Mesothelial cell of epicardium (in vitro differentiated cells): ENCODE measurements at places on chromosomes 5 and 9.

DNA sequence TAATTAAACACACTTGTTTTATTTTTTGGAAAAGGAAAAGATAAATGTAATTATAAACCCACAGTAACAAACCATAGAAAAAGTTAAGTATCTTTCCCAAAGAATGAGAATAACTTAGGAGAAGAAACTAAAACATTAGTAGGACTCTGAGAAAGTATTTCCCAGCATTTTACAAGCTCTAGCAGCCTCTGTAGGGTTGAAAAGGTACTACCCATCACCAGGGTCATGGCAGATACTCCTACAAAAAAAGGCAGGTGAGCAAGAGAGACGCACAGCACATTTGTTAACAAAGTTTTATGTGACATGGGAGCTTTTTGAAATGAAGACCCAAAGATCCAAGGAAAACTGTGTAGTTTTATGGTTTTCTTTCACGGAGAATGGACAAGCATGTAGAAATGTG, 77.7 kb upstream of the FAM169A start:
- DNase-seq, result no peak

DNA sequence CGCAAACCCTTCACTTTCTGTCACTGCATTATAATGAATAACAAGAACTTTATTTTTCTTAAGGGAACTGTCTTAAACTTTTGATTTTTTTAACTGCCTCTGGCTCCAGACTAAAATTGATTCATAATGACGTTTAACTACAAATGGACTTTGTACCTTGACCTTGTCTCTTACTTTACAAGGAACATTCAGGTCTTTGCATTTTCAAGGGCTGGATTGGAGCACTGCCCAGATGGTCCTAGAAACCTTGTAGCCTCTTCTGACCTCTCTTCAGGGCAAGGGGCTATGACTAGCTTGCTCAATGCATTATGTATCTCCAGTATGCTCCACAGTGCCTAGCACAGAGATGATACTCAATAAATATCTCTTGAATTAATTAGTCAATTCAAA, 612.6 kb upstream of the CLINT1 start:
- DNase-seq, result no peak

GRCh38 chr5:62046191-62046590, 259.8 kb upstream of the KIF2A start:
- DNase-seq, result no peak

GRCh38 chr9:35548571-35548970, 56.5 kb upstream of the TESK1 start:
- DNase-seq, result no peak

DNA sequence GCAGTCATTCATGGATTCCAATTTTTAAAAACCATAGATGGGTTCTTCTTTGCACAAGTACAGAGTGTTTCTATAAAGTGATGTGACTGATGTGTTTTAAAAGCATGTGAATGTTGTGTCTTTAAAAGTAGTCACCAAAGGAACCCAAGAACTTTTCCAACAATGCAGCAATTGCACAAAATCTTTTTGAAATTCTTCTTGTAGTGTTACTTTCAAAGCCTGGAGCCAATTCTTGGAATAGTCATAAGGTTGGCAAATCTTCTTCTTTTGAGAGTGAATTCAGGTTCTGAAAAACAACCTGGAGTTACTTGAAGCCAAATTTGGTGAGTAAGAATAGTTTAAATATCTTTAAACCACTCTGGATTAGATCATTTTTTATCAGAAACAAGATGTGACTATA, 10.5 kb downstream of the GRAMD2B start:
- DNase-seq, result no peak

- no peak for DNase-seq
Observed at GRCh38 chr5:95989283-95990048, 27.8 kb upstream of the ELL2 start.

DNA sequence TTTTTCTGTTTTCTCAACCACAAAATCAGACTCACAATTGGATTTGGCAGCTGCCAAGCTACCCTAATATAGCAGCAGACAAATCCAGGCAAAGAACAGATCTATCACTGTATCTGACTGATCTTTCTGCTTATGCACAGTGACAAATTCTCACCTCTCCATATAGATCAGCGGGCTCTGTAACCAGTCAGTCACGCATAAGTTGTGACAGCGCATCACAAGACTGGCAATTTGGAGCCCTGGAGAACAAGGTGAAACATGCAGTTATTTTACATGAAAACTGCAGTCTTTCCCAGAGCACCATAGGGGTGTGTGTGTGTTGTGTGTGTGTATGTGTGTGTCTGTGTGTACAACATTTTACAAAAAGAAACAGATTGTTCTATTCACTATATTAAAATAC, 37.7 kb downstream of the RORB start:
- DNase-seq, result no peak

DNA sequence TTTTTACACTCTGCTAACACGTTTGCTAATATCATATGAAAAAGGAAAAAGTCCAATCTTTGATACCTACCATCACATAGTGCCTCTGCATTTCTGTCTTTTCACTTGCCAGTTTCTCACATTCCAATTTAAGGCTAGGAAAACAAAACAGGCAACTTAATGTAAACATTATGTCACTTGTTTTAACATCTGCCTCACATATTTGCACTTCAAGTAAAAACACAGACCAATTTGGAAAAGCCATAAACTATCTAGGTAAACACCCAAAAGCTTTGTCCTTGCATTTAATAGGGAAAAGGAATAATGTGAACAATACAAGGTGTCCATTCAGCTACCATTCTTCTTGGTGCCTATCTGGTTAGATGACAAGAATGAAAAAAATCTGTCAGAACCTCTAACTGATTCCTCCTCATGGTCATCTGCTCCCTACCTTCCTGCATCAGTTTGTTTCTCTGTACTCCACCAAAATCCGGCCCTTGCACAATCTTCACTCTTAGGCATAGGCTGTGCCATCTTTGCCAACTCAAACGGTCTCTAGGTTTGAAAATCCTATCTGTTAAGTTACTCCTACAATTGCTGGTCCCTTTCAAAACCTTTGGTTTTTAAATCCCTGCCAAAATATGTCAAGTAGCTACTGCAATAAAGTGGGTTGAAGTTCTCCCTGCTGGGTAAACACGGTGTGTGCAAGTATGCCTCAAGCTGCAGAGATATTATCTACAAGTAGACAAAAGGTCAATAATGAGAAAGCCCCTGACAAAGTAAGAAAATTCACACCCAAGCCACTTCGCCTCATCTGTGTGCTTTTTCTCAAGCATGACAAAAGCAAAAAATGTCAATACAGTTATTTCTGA, 3.4 kb downstream of the TLE1 start:
- no peak for DNase-seq

- no peak for DNase-seq
Observed at GRCh38 chr5:127957183-127957582, 126.4 kb upstream of the SLC12A2 start.

DNA sequence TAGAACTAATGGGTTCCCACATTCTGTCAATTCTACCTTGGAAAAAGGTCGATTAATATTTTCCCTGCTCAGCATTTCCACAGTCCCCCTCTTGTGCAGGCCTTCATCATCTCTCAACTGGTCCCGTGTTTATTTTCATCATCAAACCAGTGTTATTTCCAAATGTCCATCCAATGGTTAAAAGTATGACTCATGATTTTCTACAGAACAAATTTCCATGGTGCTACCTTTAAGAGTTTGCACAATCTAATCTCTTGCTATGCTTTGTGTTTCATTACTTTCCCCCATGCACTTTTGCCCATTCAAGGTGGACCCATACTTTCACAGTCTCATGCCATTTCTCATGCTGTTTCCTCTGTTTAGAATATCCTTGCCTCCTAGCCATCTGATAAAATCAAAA, 143.7 kb downstream of the CCDC192 start:
- DNase-seq, result no peak

GRCh38 chr9:96241391-96241809, 60.6 kb downstream of the HSD17B3 start:
- no peak for DNase-seq

DNA sequence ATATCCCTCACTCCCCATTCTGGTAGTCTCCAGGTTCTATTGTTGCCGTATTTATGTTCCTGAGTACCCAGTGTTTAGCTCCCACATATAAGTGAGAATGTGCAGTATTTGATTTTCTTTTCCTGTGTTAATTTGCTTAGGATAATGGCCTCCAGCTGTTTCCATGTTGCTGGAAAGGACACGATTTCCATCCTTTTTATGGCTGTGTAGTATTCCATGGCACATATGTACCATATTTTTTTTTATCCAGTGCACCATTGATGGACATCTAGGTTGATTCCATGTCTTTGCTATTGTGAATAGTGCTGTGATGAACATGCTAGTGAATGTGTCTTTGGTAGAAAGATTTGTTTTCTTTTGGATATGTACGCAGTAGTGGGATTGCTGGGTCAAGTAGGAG, 98.2 kb downstream of the NNT start:
- no peak for DNase-seq

DNA sequence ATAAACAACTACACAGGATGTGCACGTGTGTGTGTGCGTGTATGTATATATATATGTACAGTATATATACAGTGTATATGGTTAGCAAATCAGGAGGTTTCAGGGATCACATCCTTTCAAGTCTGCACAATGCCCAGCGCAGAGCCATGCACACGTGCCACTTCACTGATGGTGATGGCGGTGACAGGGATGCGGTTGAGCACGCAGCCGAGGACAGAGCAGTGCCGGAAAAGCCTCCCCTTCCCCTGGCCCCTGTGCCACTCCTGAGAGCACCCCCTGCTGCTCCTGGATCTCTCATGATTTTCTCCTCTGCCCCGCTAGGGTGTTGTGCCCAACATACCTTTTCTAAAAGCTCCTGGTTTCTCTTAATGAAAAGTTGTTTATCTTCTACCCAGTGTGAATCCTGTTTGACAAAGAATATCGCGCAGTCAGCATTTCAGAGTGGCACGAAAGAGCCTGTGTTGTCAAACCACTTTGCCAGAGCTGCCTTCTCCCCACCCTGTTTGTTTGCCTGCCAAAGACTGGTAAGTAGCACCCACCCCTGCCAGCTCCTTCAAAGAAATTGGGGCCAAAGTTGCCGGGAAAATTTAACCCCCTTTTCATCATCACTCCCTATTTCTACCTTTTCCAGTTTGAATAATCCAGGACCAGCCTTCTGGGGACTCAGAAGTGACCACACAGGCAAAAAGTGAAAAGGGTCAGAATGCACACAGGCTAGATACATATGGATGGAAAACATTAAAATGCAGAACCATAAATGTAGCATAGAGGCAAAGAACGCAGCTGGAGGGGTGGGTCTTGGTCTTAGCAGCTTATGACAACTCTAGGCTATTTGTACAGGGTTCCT, 126.2 kb upstream of the DPYSL3 start:
- DNase-seq, result no peak

GRCh38 chr9:83511051-83511450, 27.1 kb downstream of the FRMD3 start:
- DNase-seq, result no peak

DNA sequence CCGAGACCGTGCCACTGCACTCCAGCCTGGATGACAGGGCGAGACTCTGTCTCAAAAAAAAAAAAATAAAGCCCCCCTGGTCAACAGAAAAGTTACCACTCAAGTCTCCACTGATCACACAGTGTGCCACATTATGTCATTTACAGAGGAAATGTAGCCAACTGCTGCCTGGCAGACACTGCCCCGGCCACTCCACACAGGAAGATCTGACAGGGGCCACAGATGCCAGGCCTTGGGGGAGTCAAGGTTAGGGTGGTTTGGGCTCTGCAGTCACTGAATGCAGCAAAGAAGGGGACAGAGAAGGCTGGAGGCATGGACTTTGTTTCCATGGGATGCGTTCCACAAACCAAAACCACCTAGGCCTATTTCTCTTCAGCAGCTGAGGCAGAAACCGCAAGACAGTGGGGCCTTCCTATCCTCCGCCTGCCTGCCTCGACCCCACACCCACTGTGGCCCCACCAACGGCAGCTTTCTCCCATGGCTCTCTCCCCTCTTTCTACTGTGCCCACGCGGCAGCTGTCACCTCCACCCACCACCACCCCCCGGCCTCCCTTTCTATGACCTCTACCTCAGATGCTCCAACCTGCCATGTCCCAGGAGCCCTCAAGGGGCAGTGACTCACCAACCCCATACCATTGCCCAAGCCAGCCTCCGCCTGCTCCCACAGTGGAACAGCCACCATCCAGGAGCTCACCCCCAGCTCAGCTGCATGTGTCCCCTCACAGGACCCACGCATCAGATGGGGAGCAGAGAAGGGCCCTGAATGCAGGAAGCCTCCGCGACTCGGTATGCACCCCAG, 12.4 kb downstream of the IPPK start:
- DNase-seq, result no peak

GRCh38 chr9:85200726-85201404, 531.3 kb downstream of the NTRK2 start:
- DNase-seq, result no peak

DNA sequence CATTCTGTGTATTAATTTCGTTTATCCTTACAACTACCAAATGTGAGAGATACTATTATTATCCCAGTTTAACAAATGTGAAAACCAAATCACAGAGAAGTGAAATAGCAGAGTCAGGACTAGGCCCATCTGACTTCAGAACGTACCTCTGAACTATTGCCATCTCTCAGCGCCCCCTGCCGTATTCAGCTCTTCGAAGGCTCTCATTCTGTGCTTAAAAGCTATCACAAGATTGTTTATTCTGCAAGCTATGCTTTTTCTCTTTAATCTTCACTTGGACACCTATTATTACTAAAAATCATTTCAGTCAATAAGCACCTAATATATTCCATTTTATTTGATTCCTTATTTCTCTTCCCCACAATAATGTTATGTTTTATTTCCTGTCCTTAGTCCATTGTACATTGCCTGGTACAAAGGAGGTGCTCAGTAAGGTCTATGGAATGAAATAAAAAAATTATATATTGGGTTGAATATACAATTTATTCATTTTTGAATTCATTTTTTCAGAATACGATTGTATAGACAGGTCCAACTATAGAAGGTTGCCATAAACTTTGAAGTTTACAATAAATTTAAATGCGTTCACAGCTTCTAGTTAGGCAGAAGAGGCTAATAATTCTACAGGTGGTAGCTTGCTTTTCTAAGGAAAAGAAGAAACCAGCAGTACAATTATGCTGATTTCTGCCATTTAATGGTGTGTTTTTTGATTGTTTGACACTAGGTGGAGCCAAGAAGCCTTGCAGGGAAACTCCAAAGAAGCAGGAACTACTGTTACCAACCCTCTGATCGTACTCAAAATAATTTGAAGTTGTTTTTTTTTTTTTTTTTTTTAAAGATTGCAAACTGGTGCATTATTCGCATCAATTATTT, 202.2 kb upstream of the DMRTA1 start:
- peak; percentile 49 for DNase-seq
